ENCODE measurements at places on chromosomes 1 and 21.

GRCh38 chr1:217275655-217276398, 355.1 kb downstream of the GPATCH2 start:
- DNase-seq, result no peak

DNA sequence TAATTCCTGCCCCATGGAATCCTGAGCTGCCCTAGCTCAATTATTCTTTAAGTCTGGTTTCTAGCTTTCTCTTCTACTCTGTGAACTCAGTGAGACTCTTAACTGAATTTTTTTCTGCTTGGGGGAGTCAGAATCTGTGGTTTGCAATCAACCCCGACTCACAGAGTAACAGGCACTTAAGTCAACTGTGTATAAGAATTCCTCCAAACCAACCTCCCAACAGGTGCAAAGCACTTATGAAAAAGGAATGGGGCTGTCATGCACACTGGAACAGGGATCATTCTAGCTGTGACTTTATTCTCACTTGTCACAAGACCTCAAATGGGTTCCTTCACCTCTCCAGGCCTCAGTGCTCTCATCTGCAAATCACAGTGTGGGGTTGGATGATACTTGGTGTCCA, 60.3 kb upstream of the SYT6 start:
- DNase-seq, result no peak

DNA sequence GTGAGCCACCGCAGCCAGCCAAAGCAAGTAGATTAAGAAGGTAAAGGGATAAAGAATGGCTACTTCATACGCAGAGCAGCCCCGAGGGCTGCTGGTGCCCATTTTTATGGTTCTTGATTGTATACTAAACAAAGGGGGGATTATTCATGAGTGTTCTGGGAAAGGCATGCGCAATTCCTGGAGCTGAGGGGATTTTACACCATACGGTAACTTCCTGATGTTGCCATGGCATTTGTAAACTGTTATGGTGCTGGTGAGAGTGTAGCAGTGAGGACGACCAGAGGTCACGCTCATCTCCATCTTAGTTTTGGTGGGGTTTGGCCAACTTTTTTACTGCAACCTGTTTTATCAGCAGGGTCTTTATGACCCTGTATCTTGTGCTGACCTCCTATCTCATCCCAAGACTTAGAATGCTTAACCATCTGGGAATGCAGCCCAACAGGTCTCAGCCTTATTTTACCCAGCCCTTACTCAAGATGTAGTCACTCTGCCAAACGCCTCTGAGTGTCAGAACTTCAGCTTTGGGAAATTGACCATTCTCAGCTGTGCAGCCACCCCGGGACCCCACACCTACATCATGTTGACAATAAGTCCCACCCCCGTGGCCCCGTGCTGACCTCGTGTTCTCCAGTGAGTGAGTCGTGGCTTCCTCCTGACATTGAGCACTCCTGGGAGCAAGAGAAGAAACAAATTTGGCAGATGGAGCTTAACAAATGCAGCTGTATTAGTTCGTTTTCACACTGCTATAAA, 149.4 kb upstream of the COL6A1 start:
- no peak for DNase-seq

GRCh38 chr1:50148142-50148923, 39.6 kb downstream of the ELAVL4 start:
- no peak for DNase-seq

GRCh38 chr1:237031480-237031879, 10.5 kb upstream of the RYR2 start:
- DNase-seq, result no peak

DNA sequence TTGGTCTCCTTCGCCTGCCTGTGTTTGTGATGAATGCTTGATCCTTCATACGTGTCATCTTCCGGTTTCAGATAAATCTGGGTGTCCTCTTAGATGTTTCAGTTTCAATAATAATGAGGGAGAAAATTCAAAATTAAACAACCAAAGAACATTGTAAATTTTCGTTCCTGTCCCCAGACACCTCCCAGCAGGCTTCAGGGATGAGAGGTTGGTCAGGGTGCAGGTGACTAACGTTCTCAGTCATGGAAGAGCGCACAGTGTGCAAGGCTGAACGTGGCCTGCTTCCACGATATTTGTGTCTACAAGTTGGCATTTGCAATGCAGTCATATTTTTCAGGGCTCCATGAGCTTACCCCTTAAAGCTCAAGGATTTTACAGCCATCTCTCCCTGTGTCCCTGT, 147.1 kb upstream of the ARHGEF16 start:
- DNase-seq, result no peak

- no peak for DNase-seq
These were observed 31.6 kb downstream of the TEX35 start for GRCh38 chr1:178544531-178544930.

GRCh38 chr1:45530632-45531135, 9.0 kb upstream of the PRDX1 start:
- DNase-seq, result no peak

- no peak for DNase-seq
These were observed 2.3 kb downstream of the IL6R start for GRCh38 chr1:154407198-154408091.

GRCh38 chr1:196105901-196106300, 502.3 kb downstream of the KCNT2 start:
- no peak for DNase-seq

DNA sequence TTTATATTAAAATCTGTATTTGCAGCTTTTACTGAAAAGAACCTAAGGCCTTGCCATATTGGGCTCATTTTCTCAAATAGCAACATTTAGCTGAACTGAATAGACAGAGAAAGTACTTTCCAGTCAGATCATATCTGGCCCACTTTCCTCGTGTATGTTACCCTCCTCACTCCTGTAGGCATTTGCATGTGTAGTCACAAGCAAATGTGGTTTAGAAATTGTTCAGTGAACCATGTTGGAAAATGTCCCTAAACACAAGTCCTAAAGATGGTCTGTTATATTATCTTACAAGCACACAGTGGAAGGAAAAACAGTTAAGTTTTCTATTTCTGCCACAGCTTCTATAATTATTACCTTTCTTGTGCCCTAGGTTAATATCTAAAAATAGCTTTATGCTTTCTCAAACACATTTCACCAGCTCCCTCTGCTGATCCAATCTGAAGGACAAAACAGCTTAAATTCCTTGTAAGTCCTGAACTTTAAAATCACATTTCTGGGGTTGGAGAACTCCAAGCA, 606 bp upstream of the FMO4 start:
- DNase-seq, result no peak

GRCh38 chr1:244863491-244864252, 671 bp downstream of the HNRNPU start:
- DNase-seq, result no peak

DNA sequence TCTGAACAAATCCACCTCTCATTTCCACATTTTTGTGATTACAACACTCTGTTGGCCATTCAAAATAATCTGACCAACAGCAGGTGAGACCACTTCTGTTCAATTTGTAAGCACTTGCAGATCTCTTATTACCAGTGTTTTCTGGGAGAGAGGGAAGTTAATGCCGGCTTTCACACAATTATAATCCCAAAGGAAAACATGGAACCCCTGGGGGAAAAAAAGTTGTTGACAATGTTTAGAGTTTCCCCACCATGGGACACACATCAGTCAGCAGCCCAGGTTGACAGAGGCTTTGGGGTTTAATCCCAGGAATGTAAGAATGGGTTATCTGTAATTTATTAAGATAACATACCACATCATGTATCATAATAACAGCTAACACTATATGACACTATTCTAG, 68.4 kb upstream of the TNFSF4 start:
- DNase-seq, result no peak

- no peak for DNase-seq
These were observed 61.0 kb downstream of the BACH1 start for GRCh38 chr21:29359718-29360117.

- DNase-seq, result no peak
These were observed 16.9 kb downstream of the PTPRF start for GRCh38 chr1:43547538-43548072.

DNA sequence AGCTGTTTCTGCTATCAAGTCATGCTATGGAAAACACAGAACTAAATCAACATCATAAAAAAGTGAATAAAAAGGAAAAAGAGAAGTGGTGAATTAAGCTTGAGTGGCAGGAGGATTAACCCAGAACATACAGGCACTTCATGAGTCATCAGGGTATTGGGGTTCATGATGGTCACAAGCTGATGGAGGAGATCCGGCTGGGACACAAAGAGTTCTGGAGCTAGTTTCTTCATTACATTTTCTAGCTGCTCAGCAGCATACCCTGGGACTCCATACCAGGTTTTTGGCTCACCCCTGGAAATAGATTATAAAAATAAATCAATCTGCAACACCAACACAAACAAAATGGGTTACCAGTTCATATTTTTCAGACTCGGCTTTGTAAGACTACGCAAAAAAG, 42.5 kb upstream of the SYT2 start:
- DNase-seq, result no peak

GRCh38 chr1:211951856-211952255, 83.5 kb downstream of the INTS7 start:
- no peak for DNase-seq

GRCh38 chr1:183419399-183419798, 1.2 kb upstream of the NMNAT2 start:
- DNase-seq, result no peak

GRCh38 chr1:17609529-17609928, 70.0 kb downstream of the ARHGEF10L start:
- no peak for DNase-seq

- peak; percentile 72 for DNase-seq
These were observed 29.8 kb downstream of the C1orf116 start for GRCh38 chr1:207002724-207003146.

DNA sequence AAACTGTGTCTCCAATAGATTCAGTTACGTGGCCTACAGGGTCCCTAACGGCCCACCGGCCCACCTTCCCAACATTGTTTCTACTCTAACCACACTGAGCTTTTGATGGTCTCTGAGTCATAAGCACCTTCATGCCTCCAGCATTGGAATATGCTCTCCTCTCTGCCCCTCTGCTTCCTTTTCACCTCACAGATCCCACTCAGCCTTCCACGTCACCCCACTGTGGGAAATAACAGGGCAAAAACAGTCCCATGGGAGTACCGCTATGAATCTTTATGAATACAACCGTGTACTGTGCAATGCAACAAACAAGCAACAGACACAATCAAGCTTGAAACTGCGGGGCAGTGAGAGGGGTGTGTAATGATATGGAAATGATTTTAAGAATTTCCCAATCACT, 5.3 kb upstream of the SARS1 start:
- no peak for DNase-seq

DNA sequence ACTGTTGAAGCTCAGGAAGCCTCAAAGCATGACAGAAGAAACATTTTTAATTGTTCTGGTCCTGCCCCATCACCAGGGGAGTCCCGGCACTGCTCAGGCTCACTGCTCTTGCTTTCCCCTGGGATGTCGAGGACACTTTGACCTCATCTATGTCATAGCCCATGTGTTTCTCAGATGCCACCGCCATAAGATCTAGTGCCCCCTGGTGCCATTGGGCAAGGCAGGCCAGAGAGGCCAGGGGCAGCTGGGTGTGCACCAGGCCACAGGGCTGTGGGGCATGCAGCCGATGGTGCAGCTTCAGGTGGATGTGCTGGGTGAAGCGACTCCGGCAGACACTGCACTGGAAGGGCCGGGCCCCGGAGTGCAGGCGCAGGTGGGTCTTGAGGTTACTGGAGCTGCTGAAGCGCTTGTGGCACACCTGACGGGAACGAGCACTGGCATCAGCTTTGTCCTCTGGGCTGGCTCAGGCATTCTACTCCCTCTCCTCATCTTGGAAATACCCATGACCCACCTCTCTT, 7.7 kb upstream of the CRYBG2 start:
- no peak for DNase-seq

All from LNCaP clone FGC (cell line).